ENCODE measurements at places on chromosomes 6 and 20.
A peak's percentile ranks its signal among the peaks of the same experiment; 100 is the strongest.

DNA sequence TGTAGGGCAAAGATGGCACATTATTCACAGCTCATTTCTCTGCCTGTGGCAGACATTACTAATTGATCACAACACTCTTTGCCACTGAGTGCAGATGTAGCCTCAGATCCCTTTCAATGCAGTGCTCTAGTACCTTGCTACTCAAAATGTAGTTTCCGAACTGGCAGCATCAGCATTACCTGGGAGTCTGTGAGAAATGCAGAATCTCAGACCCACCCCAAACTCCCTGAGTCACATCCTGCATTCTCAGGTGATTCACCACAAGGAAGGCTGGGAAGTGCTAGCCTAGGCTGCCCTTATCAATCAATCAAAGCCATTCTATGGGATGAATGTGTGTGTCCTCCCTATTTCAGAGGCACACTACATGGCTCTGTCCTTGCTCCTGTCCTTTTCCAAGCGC is 58.5 kb downstream of the PCNA start:
- no peak for DNase-seq

DNA sequence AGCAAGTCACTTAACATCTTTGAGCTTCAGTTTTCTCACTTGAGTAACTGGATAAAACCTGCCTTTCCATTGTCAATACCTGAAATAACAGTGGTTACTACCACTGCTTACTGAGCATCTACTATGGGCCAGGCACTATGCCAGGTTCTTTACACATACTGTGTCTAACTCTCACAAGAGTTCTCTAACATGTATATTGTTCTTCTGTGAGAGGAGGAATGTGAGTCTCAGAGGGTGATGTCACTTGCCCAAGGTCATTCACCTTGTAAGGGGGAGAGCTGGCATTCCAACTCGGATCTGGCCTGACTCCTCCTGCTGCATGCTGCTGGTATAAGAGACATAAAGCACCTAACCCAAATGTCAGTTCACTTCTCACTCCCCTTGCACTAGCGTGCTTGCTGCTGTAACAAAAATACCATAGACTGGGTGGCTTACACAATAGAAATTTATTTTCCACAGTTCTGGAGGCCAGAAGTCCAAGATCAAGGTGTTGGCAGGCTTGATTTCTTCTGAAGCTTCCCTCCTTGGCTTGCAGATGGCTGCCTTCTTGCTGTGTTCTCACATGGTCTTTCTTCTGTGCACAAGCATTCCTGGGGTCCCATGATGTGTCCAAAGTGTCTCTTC is 21.9 kb upstream of the SGK2 start:
- DNase-seq = no peak

GRCh38 chr6:50102676-50103075 is 52.9 kb upstream of the DEFB112 start:
- no peak for DNase-seq

GRCh38 chr6:46788791-46789190 is 4.4 kb upstream of the MEP1A start:
- no peak for DNase-seq

GRCh38 chr6:6676910-6677441 is 88.5 kb downstream of the LY86 start:
- DNase-seq = peak; percentile 40

DNA sequence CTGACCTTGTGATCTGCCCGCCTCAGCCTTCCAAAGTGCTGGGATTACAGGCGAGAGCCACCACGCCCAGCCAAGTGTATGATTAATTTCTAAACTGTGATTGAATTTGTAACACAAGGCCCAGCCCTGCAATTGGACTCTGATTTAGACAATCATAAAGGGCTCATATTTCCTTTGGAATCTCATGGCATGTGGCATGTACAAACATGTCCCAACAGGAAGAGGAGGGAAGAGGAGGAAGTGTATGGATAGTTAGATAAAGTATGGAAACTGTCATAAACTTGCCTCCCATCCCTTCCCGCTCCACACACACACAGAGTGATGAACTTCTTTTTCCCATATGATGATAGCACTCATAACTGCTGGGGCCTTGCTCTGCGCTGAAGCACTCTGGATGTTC is 27.2 kb upstream of the QKI start:
- no peak for DNase-seq

DNA sequence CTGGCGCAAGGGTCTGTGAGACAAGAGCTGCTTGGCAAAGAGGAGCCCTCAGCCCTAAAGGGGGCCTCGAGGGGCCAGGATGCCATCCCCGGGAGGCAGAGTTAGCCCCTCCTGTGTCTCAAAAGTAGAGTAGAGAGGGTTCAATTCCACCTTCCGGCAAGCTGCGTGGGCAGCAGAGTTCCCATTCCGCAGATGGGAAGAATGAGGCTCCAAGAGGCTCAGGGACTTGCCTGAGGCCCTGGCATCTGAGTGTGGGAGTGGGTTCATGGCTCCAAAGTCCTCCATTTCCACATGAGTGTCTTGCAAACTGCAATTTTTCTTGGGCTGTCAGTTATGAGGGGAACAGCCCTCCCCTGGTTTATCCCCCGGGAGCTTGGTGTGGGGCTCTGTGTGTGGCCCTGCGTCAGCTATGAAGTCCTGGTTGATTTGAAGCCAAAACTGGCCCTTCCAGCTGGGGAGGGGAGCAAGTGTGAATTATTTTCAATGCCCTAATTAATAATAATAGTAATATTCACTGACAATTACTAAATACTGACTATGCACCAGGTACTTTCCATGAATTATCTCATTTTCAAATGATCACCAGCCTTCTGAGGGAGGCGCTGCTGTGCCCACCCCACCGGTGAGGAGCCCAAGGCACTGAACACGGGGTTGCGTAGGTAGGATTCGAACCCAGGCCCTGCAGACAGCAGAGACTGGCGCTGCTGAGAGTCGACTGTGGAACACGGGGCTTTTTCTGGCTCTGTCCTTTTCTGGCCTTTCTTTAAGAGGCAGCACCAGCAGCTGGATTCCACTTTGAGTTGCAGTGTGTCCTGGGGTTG is 153.0 kb upstream of the PTPN1 start:
- no peak for DNase-seq

GRCh38 chr6:128532827-128533226 is 12.4 kb upstream of the PTPRK start:
- no peak for DNase-seq

GRCh38 chr20:60142587-60142986 is 184.4 kb downstream of the CDH26 start:
- DNase-seq = no peak

DNA sequence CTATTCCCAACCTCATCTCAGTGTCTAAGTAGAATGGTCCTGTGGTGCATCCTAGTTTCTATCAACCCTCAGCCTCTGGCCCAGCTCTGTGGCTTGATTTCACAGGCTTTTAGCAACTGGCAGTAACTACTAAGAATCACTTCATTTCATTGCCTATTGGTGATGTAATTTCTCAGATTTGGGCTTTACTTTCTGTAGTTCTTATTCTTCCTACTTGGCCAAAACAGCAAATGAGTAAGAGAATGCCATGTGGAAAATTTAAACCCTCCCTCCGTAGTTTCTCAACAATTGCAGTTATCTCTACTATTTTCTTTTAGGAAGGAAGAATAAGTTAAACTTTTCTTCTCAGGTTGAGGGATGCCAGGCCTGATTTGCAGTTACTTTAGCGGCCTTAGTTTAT is 387.3 kb downstream of the CDKAL1 start:
- no peak for DNase-seq

DNA sequence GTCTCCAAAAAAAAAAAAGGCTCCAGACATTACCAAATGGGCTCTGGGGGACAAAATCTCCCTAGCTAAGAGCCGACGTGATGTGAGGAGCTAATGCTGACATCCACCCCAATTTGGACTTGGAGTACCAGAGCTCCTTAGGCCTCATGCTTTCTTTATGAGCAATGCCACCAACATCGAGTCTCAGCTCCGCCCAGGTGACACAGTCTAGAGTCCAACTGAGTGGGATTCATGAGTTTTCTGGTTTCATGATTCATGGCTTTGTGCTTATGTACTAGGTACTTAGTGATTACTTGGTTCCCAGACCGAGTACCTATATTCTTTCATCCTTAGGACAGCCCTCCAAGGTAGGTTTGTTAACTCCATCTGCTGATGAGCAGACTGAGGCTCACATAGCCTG is 4.4 kb downstream of the ANKRD60 start:
- DNase-seq = no peak

All from NCI-H2081 treated with DMSO at 0.1 percent for 48 hours (cell line).